ENCODE measurements at places on chromosomes 5 and 9.
A peak's percentile ranks its signal among the peaks of the same experiment; 100 is the strongest.

DNA sequence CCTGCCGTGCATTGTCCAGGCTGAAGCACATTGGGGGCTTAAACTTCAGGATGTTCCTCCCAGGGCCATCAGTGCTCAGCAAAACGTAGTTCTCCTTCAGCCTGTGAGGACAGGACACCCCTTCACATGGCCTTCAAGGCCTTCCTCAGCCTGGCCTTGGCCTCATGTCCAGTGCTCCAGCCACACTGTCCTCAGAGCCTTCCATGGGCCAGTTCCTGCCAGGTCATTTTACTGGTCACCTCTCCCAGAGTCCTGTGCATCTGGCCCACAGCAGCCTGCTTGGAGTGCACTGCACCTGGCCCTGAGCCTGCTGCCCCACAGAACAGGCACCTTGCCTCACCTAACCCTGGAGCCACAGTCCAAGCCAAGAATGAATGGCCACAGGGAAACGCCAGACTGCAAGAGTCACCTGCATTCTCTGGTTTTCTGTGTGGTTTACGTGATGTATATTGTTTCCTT, 8.7 kb downstream of the HNRNPAB start:
- peak overlapping the region; percentile 99 for H3K27ac ChIP-seq
- no peaks in the 10 kb centered on the region for H3K36me3 ChIP-seq
- H3K4me1 ChIP-seq, result peaks cover 86% of the 10 kb centered on the region
- DNase-seq, result no peak
- H3K4me3 ChIP-seq, result no peak overlapping the region

- H3K4me1 ChIP-seq, result no peaks in the 10 kb centered on the region
- DNase-seq, result no peak
- H3K27me3 ChIP-seq, result no peaks in the 10 kb centered on the region
- H3K4me3 ChIP-seq, result no peak overlapping the region
- no peaks in the 10 kb centered on the region for H3K36me3 ChIP-seq
Observed at GRCh38 chr9:123407217-123407851, 51.3 kb downstream of the CRB2 start.

DNA sequence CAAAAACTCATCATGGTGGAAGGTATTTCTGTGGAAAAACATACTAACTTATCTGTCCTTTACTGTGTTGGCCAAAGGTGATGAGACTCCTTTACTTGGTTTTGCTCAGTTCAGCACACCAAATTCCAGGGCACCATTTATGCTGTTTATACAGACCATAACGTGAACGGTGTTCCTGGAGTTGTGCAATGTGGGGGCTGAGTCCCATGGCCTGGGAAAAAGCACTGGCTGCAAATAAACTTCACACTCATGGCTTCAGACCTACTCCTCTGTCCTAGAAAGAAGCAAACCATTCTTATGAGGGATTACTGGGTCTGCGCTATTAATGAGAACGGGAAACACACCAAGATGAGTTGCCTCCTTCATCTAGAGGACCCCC, 10.4 kb downstream of the FREM1 start:
- H3K4me1 ChIP-seq, result no peaks in the 10 kb centered on the region
- H3K27ac ChIP-seq, result peak overlapping the region; percentile 39
- no peaks in the 10 kb centered on the region for H3K27me3 ChIP-seq
- no peak for DNase-seq
- H3K4me3 ChIP-seq, result no peak overlapping the region

DNA sequence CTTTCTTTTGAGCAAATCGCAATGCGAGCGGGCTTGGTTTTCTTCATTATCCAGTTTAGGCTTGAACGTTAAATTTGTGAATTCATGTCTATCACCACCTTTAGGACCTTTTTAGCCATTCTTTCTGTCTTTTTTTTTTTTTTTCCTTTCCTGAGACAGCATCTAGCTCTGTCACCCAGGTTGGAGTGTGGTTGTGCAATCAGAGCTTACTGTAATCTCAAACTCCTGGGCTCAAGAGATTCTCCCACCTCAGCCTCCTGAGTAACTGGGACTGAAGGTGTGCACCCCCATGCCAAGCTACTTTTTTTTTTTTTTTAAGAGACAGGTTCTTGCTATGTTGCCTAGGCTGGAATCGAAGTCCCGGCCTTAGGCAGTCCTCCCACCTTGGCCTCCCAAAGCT, 39.2 kb upstream of the LRRC14B start:
- no peak overlapping the region for H3K4me3 ChIP-seq
- H3K36me3 ChIP-seq, result no peaks in the 10 kb centered on the region
- no peaks in the 10 kb centered on the region for H3K4me1 ChIP-seq

- H3K36me3 ChIP-seq, result no peaks in the 10 kb centered on the region
- H3K27me3 ChIP-seq, result no peaks in the 10 kb centered on the region
- H3K4me3 ChIP-seq, result no peak overlapping the region
- DNase-seq, result no peak
Observed at GRCh38 chr5:73126957-73127356, 6.6 kb downstream of the TMEM171 start.
